NCI-H524 (cell line): ENCODE measurements at places on chromosomes 7 and 10.

- DNase-seq = no peak
Measured at GRCh38 chr7:84985073-84985784, 201.6 kb downstream of the SEMA3D start.

GRCh38 chr10:97058521-97058920 is 127.2 kb downstream of the SLIT1 start:
- DNase-seq = no peak

DNA sequence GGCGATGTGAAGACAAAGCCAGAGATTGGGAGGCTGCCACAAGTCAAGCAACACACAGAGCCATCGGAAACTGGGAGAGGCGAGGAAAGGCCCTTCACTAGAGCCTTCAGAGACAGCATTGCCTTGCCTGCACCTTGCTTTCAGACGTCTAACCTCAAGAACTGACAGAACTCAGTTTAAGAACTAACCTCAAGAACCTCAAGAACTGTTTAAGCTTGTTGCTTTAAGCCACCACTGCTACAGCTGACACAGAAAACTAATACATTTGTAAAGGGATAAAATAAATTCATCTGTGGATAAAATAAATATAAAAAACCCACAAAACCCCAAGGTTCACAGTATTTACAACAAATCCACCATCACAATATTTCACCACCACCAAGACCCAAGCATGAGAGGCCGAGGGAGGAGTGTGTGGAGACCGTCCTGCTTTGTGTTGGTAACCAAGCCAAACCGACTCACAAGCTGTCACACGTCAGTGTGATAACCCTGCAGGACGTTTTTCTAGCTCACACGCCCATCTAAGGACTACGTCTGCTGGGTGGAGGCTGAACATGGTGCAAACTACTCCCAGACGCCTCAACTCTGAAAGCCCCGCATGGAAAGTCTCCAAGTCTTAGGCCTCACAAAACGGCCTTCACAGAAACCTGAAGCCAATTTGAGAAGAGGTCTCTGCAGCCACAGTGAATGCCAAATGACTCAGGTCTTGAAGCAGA is 116.8 kb downstream of the ABLIM1 start:
- DNase-seq = no peak

GRCh38 chr10:100939763-100940344 is 27.1 kb downstream of the SLF2 start:
- no peak for DNase-seq

DNA sequence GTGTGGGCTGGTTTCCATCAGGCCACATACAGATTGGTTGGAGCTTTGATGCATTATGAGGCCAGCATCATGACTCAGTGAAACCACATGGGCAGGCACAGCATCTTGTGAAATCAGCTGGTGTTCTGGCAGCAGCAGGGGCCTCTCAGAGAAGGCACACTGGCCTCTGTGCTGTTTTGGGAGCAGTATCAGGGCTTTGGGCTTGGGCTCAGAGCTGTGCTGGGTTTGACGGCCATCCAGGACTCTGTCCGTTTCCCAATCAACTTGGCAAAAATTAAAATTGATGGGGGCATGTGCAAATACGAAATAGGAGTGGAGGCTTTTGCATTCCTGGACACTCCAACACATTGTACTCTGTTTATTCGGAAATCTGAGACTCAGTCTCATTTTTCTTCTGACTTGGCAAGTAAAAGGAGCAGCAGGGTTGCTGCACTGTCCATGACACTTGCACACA is 190.9 kb downstream of the BMPER start:
- no peak for DNase-seq

DNA sequence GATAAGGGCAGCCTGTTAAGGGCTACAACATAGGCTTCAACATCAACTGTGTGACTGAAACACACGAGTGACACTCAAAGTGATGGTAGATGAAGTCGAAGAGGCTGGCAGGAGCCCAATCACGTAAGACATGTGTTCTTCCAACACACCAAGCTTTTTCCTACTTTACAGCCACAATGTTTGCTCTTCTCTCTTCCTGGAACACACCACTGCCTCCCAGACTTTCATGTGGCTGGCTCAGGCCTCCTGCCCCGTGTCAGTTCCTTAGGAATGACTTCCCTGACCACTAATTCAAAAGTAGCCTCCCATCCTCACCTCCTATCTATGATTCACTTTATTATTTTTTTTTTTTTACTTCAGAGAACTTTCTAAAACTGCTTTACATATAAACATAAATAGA is 209.2 kb downstream of the GPAM start:
- no peak for DNase-seq

- no peak for DNase-seq
Measured at GRCh38 chr7:1140476-1141104, 19.4 kb downstream of the ZFAND2A start.

- DNase-seq = no peak
Measured at GRCh38 chr10:109988212-109988596, 19.6 kb upstream of the ADD3 start.

- DNase-seq = no peak
Measured at GRCh38 chr7:131483586-131483985, 72.8 kb downstream of the PODXL start.

GRCh38 chr7:23490357-23491135 is 20.3 kb upstream of the IGF2BP3 start:
- peak; percentile 54 for DNase-seq

- DNase-seq = peak; percentile 3
Measured at GRCh38 chr10:130932326-130933007, 379.1 kb downstream of the TCERG1L start.

DNA sequence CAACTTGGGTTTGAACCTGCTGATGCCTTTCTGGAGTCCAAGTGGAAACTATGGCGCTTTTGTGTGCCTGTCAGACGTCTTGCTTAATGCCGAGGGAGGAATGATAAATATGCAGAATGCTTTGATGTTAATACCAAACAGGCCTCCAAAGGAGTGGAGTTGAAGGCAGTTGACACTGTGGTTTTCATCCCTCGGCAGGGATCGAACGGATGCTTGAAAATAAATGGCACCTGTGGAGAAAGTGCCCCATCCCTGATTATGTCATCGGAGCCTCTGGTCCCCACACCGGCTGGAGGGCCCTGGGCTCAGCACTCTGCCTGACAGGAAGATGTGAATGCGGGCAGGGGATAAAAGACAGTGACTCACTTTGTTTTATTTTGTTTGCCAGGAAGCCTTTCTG is 148.7 kb upstream of the GPR26 start:
- no peak for DNase-seq

DNA sequence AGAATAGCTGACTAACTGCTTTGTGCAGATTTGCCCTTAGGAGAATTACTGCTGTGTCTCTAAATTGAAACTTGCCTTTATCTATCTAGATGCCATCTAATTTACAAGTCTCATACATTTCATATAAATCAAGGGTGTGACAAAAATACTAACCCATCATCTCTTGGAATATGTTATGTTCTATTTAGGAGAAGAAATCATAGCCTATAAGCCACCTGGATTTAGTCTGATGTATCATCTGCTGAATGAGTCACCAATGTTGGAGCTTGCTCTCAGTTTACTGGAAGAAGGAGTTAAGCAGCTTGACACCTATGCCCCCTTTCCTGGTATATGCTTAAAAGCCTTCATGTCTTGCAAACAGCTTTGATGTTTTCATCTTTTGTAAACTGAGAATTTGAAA is 43.5 kb downstream of the NUP205 start:
- no peak for DNase-seq

GRCh38 chr10:126661841-126662515 is 8.5 kb downstream of the C10orf90 start:
- DNase-seq = no peak

- DNase-seq = no peak
Measured at GRCh38 chr7:15178065-15178464, 275.5 kb upstream of the DGKB start.

GRCh38 chr10:29730458-29730857 is 95.7 kb upstream of the SVIL start:
- DNase-seq = no peak

GRCh38 chr10:71494980-71495381 is 98.3 kb downstream of the CDH23 start:
- DNase-seq = no peak

GRCh38 chr7:157568770-157569584 is 232.2 kb downstream of the DNAJB6 start:
- DNase-seq = peak; percentile 48

- DNase-seq = no peak
Measured at GRCh38 chr10:113225903-113226302, 275.9 kb downstream of the TCF7L2 start.

DNA sequence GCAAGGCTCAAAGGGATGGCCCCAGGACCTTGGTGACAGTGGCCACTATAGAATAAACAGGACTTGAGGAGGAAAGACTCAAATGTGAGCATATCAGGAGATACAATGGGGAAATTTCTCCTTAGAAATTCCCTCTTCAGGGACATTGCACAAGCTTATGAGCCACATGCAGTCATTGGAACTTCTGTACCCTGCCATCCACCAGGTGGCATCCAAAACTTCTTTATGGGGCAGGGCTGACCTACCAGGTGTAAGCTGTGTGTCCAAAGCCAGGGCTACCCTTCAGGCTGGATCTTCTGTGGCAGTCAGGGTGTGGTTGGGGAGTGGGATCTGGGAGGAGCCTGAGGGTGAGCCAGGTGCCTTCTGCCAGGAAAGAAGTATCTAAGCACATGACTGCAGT is 36.6 kb upstream of the LRRC18 start:
- DNase-seq = no peak

DNA sequence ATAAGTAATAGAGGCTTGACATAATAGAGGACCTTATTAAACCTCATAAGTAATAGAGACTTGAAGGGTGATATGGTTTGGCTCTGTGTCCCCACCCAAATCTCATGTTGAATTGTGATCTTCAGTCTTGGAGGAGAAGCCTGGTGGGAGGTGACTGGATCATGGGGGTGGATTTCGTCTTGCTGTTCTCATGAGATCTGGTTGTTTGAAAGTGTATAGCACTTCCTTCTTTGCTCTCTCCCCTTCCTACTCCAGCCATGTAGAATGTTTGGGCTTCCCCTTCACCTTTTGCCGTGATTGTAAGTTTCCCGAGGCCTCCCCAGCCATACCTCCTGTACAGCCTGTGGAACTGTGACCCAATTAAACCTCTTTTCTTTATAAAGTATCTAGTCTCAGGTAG is 8.6 kb downstream of the KIFBP start:
- no peak for DNase-seq
